Left ventricle myocardium inferior (tissue), 1 donor: ENCODE measurements at places on chromosomes 3 and 15.

DNA sequence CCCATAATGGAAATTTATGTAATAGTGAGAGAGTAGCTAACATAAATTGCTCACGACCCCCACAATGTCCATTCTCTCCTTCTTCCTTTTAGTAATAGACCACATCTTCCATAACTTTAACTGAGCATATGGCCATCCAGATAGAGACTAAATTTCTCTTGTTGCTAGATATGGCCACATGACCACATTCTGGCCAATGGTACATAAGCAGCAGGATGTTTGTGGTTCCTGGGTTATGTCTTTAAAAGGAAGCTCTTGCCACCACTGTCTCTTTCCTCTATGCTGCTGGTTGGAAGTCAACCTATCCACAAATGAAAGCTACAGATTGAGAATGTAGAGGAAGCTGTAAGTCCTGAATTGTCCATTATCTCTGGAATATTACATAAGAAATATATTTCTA lies 59.7 kb upstream of the NPHP3 start:
- DNase-seq: no peak

DNA sequence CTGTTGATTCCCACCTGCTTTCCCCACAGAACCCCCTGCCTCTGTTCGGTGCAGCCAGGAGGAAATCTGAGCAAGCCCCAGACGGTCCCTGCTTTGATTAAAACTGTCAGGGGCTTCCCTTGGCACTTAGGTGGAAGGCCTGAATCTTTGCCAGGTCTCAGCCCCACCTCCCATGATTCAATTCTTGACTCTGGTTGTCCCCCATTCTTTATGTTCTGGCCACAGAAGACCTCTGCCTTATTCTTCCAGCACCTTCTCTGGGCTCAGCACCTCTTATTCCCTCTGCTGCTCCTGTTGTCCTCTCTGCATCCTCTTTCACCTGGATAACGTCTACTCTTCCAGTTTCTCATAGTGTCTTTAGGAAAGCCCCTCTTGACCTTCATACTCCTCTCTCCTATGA lies 349.4 kb downstream of the PTPRG start:
- no peak for DNase-seq

GRCh38 chr15:64337761-64338160 lies 18.2 kb downstream of the CSNK1G1 start:
- DNase-seq: no peak

DNA sequence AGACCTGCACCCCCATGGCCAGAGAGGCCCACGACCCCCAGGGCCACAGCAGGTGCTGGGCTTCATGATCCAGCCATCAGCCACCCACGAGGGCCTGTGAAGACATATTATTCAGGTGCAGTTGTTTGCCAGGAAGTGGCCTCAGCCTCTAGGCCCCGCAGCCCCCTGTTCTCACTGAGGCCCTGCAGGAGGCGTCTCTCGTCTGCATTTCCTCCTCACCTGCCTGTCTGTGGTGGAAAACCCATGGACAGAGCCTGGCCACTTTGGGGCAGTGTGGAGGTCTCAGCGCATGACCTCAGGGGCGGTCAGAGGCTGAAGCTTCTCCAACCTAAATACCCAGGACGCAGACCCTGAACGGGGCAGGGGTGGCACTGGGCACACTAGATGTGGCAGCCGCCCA lies 18.6 kb downstream of the UROC1 start:
- no peak for DNase-seq

DNA sequence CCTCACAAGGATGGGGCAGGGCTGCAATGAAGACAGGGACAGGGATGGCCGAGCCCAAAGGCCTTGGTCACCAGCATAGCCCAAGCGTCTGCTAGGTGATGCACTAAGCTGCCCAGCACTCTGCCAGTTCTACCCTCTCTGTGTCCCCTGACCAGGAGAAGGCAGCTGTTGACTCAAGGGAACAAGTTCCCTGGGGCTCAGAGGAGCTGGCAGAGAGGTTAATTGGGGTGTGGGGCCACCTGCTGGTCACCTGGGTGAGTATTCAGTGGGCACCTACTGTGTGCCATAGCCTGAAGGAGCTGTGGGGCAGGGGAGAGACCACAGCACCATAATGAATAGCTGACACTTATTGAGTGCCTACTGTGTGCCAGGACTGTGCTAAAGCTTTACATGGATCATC lies 22.0 kb upstream of the DOCK3 start:
- peak; percentile 49 for DNase-seq

DNA sequence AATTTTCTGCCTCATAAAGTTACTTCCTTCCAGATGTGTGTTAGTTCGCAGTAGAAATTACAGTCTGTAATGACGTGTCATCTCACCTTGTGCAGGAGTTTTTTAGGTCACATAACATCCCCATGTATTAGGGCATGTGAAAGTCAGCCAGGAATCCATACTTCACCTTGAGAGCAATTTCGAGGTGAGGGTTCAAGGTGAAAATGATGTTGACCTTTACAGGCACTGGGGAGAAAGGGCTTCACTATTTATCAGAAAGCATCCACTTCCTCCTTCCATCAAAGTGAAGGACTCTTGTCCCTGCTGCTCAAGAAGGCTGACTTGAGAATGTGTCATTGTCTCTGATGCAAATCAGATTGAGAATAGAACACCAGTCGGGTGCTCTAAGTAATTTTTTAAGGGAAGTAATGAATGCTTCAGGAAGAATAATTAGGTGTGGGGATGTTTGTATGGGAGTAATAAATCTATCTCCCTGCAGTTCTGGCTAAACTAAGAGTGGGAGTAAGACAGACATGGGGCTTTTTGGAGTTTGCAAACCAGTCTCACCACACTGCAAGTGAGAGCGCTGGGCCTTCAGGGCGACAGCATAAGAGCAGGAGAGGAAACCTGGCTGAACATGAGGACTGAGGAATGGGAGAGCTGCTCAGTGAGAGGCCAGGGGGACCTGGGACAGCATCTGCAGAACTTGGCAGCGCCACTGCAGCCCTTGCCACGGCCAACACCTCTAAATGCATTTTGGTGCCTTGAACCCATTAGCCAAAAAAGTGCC lies 85.9 kb upstream of the IL12A start:
- DNase-seq: no peak

DNA sequence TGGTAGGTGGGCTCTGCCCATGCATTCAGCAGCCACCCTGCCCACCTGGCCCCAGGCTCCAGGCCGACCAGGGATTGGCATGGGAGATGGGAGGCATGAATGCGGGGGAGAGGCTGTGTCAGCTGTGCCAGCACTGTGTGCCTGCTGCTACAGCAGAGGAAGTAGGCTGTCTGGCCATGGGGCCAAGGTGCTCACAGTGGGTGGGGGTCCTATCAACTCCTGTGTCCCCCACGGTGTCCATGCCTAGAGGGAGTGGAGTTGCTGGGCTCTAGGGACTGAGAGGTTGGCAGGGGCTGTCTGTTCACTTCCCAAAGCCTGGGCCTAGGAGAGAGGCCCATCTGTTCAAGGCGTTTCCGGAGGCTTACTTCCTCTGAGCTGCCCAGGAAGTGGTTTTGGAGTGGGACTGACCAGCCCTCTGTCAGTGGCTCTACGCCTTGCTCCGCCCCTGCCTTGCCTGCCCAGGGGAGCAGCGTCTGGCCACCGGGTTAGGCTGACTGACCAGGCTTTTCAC lies 5.8 kb downstream of the PRKCD start:
- DNase-seq: peak; percentile 73
